Dorsolateral prefrontal cortex (tissue), 122 donors: ENCODE measurements at places on chromosomes 11 and 22. TPM values are rescaled to one million over a fixed set of nuclear protein-coding genes. Genes with fewer than 3 reads are reported as not detected.

ALG9 gene
- 45.3 TPM for total RNA-seq

OR4D5 gene
- total RNA-seq = not detected

DNA sequence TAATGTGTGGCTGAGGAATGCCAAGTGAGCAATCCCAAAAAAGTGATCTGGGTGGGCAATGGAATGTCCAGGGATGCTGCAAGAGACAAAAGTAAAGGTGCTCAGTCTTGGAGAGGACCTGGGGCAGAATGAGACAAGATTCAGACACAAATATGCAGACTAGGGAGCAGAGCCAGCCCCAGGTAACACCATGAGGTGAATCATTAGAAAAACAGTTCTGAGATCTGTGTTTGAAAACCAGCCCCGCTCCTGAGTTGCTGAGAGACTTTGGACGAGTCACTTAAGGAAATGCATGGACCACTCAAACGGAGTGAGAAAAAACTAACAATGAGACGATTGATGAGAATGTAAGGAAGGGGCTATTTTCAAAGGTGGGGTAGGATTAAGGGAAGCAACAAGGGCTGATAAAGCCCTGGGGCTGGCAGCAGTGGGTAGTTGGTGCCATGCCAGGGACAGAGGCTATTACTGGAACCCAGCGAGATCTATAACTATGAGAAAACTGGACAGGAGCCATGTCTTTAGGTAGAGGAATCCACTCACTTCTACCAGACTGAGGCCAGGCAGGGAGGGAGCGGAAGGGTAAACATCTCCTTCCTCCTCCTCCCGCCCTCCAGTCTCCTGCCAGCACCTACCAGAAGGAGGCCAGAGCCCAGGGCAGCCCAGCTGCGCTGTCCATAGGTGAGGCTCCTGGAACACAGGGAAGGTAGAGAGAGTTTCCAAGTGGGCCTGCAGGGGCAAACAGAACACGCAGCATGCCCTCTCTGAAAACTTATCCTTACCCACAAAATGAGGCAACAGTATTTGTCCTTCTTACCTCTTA lies 130.4 kb upstream of the TEAD1 start:
- no peak for DNase-seq

DNA sequence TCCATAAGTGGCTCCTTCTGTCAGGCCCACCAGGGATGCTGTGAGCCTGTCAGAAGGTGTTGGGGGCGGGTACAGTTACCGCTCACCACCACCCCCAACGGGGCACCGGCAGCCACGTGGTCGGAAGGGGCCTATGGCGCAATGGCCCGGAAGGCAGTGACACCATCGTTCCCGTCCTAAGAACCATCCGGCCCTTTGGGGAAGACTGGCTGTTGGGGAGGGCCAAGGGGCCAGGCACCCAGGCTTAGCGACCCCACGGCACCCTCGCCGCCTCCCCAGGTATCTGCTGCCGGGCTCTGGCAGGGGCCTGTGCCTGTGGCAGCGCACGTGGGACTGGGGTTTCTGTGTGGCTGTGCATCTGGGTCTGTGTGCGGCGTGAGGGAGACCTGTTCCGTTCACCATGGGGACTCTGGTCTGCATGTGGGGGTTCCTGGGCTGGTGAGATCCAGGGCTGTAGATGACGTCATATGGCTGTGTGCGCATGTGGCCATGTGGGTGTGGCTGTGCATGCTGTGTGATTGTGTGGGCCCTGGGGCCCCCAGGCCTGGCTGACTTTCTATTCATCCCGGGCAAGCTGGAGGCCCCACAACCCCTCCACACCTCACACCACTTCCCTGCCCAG lies 717 bp downstream of the OSM start:
- no peak for DNase-seq
